Stimulated activated naive CD8-positive, alpha-beta T cell treated with anti-CD3 and anti-CD28 coated beads, Interleukin-15, amount 100 ng/mL, for 72 hours (primary cell): ENCODE measurements at places on chromosomes 7 and 10.

GRCh38 chr7:6012355-6013104, 3.5 kb downstream of the AIMP2 start:
- no peak for DNase-seq

GRCh38 chr10:70324951-70325781, 41.4 kb upstream of the NPFFR1 start:
- DNase-seq: no peak

- no peak for DNase-seq
Measured at GRCh38 chr10:25177093-25177753, 2.4 kb downstream of the GPR158 start.

- DNase-seq: no peak
Measured at GRCh38 chr10:52312942-52313255, 1.2 kb upstream of the DKK1 start.

DNA sequence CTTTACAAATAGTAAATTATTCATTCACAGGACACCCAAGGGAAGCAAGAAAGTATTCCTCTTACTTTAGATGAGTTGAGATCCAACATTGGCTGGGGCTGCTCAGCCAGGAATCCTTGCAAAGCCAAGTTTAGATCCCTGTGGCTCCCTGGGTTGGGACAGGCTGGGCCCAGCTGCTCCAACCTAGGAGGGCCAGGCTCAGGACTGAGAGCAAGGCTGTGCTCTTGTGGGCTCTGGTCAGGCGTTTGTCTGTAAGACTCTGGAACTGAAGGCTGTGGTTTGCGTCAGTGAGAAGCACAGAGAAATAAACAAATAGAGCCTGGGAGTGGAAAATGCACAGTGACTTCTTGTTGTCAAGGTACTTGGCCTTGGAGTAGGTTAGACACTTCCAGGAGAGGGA, 53.2 kb upstream of the TMEM273 start:
- DNase-seq: no peak

DNA sequence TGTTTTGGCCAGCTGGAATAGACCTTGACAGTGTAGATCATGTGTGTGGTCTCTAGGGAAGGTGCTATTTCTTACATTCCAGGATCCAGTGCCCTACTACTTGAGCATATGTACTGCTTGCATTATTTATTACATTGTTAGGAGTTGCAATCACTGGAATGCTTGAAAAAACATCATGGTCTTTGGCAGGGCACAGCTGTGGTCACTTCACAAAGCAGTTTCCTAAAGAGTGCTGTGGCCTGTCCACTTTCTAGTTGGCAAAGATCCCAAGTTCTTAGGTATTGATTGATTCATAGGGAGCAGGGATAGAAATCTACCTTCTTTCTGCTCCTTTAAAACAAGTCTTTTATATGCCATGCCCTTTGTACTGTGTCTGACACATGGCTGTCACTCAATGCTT, 4.6 kb downstream of the C7orf25 start:
- DNase-seq: no peak
